ENCODE measurements at places on chromosomes 16 and 17.

GRCh38 chr16:26665166-26665939 lies 401.4 kb upstream of the C16orf82 start:
- DNase-seq = no peak

DNA sequence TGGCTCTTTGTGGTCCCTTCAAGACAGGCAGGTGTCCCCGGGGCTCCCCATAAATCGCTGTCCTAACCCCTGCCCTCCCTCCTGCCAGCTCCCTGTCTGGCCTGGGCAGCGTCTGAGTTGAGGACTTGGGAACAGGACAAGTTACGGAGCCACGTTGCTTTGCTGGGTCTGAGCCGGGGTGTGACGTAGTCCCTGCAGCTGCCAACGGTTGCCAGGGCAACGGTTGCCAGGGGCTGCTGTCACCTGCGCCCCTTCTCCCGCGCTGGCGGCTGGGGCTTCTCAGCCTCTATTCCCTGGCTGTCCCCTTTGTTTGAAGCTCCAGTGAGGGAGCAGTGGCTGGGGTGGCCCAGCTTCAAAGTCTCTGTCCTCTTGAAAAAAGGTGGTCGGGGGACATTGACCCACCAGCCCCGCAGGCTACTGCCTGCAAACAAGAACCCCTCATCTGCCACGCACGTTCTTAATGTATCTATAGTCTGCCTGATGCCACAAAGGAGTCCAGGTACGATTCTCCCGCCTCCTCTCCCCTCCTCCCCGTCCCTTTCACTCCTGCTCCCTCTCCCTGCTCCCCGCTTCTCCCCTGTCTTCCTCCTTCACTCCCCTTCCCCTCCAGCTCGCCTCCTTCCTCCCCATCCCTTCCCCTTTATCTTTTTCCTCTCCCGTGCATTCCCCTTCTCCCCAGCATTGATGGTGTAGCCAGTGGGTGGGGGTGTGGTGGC lies 10.9 kb downstream of the ADGRG1 start:
- DNase-seq = no peak

GRCh38 chr16:57997528-57998265 lies 2.8 kb downstream of the ZNF319 start:
- DNase-seq = no peak

GRCh38 chr17:79557276-79558090 lies 53.4 kb downstream of the RBFOX3 start:
- DNase-seq = no peak

DNA sequence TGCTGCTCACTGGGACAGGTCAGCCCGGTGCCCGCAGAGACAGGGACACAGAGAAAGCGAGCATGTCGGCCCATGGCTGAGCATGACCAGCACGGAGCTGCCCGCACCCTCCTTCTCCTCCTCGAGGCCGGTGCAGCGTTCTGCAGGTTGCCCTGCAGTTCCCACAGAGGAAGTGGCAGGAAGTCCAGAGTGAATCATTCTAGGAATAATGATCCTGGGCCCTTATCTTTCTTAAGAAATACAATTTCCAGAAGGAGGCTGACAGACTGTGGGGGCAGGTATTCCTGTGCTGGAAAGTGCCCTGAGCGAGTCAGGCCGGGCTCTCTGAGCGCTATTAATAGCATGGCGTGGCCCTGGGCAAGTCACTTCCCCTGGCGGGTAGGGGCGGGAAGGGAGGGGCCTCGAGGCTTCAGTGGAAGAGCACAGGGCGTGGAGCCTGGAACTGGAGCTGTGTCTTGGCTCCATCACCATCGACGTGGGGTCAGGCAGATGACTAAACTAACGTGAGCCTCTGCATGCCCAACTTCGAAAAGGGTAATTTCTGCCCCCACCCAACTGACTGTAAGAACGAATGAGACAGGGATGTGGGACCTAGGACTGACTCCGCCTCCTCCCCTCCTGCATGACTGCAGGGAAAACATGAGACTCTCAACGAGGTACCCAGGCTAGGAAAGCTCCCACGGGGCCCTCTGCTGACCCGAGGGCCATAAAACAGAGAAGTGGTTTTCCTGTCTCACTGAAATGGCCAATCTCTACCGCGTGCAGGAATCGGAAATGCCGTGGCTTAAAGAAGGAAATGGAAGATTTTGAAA lies 9.8 kb downstream of the TMEM204 start:
- DNase-seq = peak; percentile 35
